ENCODE measurements at places on chromosomes 5 and 9.

DNA sequence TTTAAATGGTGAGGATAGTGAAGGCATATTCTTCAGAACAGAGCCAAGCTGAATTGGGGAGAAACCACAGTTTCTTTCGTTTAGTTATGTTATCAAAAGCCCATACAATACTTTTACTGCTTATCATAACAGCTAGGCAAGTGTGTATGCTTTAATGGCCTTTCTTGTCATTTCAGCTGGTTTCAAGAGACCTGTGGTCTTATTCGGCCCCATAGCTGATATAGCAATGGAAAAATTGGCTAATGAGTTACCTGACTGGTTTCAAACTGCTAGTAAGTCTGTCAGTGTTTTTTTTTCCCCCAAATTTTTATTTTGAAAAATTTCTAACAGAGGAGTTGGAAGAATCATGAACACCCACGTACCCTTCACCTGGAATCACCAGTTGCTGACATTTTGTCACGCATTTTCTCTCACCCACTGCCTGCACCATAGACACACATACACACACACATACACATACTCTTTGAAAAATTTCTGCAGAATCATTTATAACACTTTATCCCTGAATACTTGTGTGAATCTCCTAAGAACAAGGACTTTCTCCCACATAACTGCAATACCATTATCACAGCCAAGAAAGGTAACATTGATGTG lies 63.7 kb downstream of the TJP2 start:
- no peak for DNase-seq

- DNase-seq, result peak; percentile 15
Observed at GRCh38 chr9:1083325-1083913, 33.3 kb downstream of the DMRT2 start.

GRCh38 chr5:64880821-64881220 lies 112.1 kb downstream of the CWC27 start:
- DNase-seq, result no peak

DNA sequence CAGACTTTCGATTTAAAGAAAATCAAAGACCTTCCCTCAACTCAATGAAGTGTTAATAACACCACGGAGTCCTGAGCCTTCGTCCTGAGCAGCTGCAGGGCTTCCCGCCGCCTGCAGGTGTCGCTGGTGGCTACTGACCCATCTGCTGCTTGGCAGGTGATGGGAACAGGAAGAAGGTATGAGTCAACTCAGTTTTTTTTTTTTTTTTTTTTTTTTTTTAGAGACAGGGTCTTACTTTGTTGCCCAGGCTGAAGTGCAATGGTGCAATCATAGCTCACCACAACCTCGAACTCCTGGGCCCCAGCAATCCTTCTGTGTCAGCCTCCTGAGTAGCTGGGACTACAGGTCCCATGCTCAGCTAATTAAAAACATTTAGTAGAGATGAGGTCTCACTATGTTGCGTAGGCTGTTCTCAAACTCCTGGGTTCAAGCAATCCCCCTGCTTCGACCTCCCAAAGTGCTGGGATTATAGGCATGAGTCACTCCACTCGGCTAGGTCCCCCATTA lies 185.7 kb upstream of the IL12B start:
- DNase-seq, result no peak

GRCh38 chr5:143886651-143887638 lies 75.0 kb downstream of the HMHB1 start:
- DNase-seq, result no peak

- no peak for DNase-seq
Observed at GRCh38 chr9:134942788-134943184, 25.1 kb upstream of the FCN1 start.

DNA sequence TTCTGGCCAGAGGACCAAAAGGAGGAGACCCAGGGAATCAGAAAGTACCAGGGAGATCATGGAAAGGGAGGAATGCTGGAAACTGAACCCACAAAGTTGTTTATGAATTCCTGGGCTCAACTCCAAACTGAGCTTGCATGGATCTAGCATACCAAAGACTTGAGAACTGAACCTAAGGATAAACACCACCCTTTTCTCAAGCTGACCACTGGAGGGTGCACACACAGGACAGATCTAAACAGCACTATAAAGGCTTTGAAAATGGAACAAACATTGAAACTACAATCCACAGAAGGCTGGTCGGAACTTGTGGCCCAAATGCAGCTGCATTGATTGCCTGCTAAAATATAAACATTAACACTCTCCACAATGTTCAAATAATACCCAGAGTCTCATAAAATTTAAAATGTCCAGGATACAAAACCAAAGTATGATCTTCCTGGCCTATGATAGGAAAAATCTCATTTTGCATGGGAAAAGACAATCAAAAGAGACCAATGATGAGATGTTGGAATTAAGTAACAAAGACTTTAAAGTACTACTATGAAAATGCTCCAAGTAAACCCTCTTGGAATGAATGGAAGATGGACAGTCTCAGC lies 15.6 kb upstream of the IRF1 start:
- no peak for DNase-seq

GRCh38 chr5:58022055-58022454 lies 437.8 kb downstream of the PLK2 start:
- DNase-seq, result no peak

DNA sequence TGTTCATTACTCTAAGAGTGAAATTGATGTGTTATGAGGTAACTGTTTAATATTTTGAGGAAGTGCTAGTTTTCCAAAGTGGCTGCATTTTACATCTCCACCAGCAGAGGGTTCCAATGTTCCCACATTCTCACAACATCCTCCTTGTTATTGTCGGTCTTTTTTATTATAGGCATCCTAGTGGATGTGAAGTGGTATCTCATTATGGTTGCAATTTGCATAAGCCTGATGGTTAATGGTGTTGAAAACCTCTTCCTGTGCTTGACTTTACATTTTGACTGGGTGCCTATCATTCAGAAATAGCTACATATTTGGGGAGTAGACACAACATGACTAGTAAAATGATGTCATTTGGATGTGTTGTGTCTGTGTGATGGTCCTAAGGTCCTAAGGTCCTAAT lies 143.6 kb downstream of the MRPS30 start:
- DNase-seq, result peak; percentile 53

- DNase-seq, result no peak
Observed at GRCh38 chr5:127985811-127986325, 97.7 kb upstream of the SLC12A2 start.

DNA sequence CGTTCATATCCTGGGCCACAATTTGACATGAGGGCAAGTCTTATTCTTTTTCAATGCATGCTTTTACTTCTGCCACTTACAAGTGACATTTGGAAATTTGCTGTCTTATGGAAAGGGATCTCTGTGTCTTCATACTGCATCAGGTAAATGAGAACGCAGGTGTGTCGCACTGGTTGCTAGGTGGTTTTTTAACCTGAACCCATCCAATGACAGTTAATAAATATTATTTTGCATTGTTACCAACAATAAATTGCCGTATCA lies 1.1 kb downstream of the ADAMTS16 start:
- DNase-seq, result no peak

DNA sequence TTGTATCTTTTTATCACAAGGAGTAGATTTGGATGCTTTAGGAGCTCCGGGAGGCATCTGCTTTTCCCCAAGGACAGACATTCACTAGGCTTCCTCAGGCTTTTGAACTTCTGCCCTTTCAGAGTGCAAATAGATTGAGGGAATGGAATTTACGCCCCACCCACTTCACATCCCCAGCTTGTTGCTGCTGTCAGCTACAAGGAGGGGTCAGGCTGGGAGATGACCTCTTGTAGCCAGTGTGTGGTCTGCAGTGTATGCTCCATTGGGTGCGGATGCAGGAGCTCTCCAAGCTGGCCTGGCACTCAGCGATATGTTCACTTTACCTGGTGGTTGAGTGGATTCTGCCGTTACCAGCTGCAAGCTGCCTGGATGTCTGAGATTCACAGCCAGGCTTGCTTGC lies 6.4 kb downstream of the TNFSF15 start:
- DNase-seq, result no peak

GRCh38 chr5:109759306-109759705 lies 69.6 kb downstream of the MAN2A1 start:
- no peak for DNase-seq

- peak; percentile 67 for DNase-seq
Observed at GRCh38 chr5:151707567-151707966, 20.9 kb upstream of the SPARC start.

GRCh38 chr5:82151662-82152061 lies 126.5 kb downstream of the RPS23 start:
- peak; percentile 74 for DNase-seq

DNA sequence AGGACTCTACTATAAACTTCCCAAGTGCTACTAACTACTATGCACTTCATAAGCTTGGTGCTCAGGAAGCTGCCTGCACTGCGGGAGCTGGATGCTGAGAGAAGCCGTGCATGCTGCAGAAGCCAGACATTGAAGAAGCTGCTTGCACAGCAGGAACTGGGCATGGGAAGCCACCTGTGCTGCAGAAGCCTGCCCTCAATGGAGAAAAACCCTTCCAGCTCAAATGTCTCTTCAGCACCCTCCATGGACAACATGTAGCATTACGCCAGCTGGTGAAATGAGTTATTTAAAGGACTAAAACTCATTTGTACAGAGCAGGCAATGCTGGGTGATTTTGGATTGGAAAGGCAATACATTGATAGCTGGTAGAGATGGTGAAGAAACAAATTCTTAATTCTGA lies 247.2 kb downstream of the KIF4B start:
- peak; percentile 74 for DNase-seq

DNA sequence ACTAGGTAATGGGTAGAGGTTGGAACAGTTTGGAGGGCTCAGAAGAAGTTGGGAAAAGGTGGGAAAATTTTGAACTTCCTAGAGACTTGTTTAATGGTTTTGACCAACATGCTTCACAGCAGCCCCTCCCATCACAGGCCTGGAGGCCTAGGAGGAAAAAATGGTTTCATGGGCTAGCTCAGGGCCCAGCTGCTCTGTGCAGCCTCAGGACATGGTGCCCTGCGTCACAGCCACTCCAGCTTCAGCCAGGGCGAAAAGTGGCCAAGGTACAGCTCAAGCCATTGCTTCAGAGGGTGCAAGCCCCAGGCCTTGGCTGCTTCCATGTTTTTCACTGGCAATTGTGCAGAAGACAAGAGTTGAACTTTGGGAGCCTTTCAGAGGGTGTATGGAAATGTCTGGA lies 453.7 kb downstream of the LRRC70 start:
- no peak for DNase-seq

DNA sequence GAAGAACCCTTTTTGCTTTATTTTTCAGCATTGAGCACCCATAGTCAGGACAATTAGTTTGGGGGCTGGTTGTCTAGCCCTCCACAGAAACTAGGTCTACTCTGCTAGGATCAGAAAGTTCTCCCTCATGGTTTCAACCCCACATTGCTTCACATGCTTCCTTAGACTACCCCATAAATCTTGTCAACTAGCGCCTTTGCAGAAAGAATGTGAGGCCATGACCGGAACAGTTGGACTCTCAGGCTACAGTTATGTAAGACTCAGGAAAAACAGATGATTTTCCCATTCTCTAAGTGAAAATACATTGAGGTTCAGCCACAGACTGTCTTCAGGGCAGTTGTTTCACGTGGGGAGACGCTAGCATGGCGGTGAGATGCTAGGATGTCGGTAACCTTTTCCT lies 255.6 kb downstream of the NR3C1 start:
- DNase-seq, result no peak

DNA sequence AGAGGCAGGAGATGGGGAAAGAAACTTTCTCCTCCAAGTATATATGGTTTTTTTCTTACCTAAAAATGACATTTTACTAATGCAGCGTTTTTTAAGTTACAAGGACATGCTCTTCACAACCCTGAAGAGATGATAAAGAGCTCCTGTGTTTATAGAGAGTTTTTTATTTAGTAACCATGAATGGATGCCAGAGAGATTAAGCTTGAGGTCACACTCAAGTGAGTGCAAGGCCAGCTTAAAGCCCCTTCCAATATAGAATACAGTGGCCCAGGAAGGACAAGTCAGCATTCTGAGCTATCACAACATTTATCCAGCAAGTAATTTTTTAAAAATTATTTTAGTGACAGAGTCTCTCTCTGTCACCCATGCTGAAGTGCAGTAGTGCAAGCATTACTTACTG lies 6.7 kb upstream of the HAVCR2 start:
- DNase-seq, result no peak

GRCh38 chr9:132460240-132460639 lies 50.2 kb downstream of the CFAP77 start:
- DNase-seq, result no peak

GRCh38 chr5:71482132-71482531 lies 26.7 kb downstream of the BDP1 start:
- DNase-seq, result no peak

DNA sequence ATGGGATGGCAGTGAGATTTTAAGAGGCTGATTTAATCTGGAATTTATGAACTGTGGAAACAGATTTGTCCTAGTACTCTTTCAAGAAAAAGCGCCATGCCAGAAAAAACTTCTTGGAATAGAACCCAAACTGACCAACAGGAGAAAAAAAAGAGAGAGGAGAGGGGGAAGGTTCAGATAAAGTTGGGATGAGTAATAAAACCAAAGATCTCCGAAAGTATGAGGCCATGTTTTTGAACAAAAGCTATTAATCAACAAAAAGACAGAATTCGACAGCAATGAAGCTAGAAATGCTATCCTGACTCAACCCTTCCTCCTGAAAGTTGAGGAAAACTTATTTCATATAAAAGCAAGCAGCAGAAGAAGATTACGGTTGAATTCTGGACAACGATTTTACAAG lies 135.5 kb downstream of the CEMIP2 start:
- DNase-seq, result no peak

- DNase-seq, result no peak
Observed at GRCh38 chr5:162193012-162193411, 125.4 kb downstream of the GABRG2 start.

DNA sequence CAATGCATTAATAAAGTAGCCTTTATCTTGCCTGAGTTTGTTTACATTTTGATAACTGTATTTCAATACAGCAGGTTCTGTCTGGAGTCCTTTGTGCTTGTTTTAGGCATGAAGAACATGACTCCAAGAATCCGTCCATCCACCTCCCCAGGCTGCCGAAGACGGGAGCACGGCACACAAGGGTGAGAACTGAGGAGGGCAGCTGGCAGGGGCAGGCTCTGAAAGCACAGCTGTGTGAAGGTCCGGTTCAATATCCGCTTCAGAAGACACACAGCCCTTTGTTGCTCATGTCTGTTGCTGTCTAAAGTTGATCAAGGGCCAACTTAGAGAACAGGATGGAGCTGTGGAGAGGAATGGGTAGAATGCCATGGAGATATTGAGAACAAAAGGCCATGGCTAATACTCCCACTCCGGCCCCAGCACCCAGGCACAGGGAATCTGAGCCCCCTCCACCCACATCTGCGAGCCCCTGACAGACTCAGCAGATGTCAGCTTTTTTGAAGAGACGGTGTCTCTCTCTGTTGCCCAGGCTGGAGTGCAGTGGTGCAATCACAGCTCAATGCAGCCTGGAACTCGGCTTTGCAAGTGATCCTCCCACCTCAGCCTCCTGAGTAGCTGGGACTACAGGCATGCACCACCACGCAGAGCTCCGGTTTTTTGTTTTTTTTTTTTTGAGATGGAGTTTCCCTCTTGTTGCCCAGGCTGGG lies 58.5 kb upstream of the GNE start:
- no peak for DNase-seq

Data from NCI-H524 treated with DMSO at 0.1 percent for 48 hours (cell line).